ENCODE measurements at places on chromosomes 5 and 9.
A peak's percentile ranks its signal among the peaks of the same experiment; 100 is the strongest.

- no peak for DNase-seq
Observed at GRCh38 chr9:116049456-116049855, 104.1 kb upstream of the PAPPA start.

DNA sequence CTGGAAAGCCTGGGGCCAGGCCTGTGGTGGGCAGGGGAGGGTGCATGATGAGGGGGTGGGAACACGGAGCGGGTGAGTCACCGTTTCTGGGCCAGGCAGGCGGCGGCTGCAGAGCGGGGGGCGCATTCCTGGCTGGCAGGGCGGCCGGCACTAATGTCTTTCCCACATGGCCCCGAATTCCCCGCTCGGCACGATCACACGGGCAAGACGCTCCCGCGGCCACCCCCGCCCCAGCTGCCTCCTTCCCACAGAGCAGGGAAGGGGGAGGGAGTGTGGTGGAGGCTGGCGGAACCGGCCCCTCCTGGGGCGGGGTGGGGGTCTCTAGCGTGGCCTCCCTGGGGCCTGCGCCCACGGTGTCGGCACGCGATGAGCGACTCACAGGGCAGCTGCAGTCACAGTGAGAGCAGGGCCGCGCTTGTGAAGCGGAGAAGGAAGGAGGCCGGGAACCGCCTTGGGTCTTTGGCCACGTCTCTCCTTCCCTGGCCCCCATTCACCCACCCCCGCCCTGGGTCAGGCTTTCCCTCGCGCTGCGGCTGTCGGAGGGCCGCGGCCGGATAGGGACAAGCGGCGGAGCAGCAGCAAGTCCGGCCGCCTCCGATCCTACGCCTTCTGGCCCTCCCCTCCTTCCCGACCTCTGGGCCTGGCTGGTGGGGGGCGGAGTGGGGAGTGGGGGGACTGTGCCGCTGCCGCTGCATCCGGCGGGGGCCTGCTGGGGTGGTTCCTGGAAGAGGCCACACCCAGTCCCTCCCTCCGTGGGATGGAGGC lies 48.9 kb downstream of the CXXC5 start:
- DNase-seq: peak; percentile 59

DNA sequence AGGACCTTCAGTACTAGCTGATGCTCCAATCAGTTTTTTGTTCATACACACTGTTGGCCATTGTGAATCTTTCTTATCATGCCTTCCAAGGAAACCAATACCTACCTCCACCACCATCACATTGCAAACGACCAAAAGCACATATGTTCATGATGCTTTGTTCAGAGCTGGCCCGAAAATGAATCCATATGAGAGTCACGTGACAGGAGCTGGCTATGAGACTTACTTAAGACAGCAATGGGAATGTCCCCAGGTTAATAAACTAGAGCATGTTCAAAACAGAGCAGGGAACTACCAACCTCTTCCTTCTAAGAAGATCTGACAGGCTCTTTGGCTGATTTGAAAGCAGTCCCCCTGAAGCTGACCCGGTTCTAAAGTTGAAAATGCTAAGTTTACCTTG lies 93.5 kb downstream of the FGF1 start:
- DNase-seq: no peak

DNA sequence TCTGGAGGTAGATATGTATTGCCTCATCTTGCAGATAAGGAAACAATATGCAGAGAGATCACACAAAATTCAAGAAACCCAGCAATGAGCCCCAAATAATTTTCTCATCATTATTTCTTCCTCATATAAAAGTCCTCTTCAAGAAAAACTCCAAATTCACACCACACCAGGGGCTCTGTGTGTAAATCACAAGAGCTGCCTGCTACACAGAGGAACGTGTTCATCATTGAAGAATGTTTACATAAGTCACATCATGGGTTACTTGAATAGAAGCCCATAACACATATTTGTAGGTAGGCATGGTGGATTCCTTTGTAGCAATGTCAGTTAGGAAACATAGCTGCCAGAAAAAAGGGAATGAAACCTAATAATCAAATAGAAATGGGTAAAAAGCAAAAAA lies 308.1 kb upstream of the TLE4 start:
- no peak for DNase-seq

- DNase-seq: no peak
Observed at GRCh38 chr5:105956456-105957196, 1714.1 kb downstream of the EFNA5 start.

- no peak for DNase-seq
Observed at GRCh38 chr5:34059977-34060376, 17.0 kb upstream of the C1QTNF3 start.

DNA sequence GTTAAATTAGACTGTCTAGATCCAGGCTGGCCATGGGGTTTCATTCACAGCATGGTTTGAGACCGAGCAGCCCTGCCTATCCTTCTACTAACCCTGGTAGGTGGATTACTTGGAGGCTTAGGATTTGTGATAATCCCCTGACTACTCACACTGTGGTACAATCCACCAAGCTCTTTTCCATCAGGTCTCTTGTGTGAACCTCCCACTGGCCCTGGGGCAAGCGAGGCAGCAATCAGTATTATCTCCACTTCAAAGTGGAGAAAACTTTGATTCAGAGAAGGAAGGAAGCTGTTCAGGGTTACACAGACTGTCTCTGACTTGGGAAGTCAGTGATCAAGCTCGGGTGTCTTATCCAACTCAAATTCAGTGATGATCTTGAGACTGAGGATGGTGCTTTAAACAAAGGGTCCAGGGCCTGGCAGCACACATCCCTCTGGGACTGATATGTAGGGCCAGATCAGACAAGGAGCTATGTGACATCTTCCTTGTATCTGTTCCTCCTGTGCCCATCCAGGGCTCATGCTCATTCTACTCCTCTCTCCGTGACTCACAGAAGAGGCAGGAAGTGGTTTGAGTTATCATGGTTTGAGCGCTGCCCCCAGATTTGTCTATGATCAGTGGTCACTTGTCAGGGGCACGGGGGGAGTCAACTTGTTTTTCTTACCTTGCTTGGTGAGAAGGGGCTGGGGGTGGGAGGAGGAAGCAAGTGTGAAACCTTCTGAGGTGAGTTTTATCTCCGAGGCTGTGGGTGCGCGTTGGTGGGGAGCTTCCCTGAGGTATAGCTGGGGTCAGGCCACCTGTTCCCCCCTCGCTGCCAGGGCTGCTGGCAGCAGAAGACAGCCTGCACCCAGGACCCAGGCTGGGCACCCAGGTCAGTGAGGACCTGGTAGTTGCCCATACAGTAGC lies 48.6 kb downstream of the RGS3 start:
- DNase-seq: peak; percentile 87

- DNase-seq: no peak
Observed at GRCh38 chr9:37264539-37264938, 144.2 kb downstream of the ZCCHC7 start.

- DNase-seq: no peak
Observed at GRCh38 chr9:6441269-6441668, 28.3 kb downstream of the UHRF2 start.

DNA sequence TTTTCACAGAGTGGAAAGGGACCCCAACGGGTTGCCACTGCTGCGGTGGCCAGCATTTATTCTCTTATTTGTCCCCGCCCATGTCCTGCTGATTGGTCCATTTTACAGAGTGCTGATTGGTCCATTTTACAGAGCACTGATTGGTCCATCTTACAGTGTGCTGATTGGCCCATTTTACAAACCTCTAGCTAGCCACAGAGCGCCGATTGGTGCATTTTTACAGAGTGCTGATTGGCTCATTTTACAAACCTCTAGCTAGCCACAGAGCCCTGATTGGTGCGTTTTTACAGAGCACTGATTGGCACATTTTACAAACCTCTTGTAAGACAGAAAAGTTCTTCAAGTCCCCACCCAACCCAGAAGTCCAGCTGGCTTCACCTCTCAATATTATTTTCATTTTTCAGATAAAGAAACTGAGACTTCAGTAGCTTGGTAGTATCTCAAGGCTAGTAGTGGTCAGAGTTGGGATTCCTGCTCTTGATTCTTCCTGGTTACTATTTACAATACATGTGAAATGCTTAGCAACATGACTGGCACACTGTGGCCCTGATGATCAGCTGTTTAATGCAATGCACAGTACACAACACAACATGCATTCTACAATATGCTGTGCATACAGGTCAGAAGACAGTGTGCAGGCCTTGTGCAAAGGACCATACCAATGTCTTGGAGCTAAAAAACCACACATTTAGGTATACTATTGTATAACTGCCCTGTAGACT lies 63.6 kb upstream of the BOD1 start:
- no peak for DNase-seq

DNA sequence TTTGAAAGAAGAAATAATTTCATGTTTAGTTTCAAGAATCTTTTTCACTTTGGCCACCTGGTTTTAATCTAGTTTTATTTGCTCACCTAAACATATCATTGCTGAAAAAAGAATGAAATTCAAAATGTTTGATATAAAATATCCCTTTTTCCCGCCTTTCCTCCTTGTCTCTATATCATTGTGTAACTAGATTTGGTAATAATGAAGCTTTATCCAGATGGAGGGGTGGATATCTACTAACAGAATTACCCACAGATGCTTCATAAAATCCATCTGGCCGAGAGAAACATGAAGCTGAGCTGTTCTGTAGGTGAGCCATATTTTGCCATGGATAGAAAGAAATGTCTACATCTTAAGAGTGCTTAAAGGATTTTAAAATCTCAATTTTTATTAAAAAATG lies 214.7 kb downstream of the ICE1 start:
- no peak for DNase-seq

GRCh38 chr5:22242532-22242931 lies 610.6 kb downstream of the CDH12 start:
- no peak for DNase-seq

DNA sequence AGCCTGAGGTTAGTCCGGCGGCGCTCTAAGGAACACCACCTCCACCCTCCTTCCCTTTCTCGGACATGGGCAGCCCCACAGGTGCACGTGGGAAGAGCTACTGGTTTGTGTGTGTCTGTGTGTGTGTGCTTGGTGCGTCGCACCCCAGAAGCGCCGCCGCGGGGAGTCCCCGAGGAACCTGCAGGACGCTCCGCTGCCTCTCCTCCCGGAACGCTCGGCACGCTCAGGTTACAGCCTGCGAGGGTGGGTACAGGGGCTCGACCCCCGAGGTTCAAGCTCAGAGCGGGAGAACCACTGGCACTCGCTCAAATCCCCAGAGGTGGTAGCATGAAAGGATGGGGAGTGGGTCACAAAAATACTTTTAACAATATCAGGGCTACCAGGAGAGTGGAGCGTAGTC lies 2.0 kb downstream of the ASTN2 start:
- no peak for DNase-seq

- DNase-seq: no peak
Observed at GRCh38 chr5:90518661-90519060, 10.7 kb downstream of the LYSMD3 start.

GRCh38 chr9:136177224-136177623 lies 27.7 kb downstream of the LHX3 start:
- DNase-seq: no peak

DNA sequence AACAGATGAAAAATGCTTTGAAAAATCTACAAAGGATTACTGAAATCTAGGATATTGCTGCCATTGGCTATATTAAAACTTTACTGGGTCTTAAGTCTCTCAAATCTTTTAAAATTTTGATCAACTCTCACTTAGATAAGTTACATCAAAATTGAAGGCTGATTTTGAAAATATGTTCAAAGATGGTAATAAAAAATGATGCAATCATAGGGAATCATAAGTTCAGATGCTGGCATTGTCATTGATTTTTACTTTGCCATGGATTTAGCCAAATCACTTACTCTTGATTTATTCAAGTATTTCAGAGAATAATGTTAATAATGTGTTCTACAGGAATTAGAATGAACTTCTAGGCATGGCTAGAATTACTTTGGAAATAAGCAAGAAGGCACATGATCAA lies 24.2 kb downstream of the LARS1 start:
- no peak for DNase-seq

- DNase-seq: no peak
Observed at GRCh38 chr9:87471746-87472145, 25.9 kb upstream of the DAPK1 start.

DNA sequence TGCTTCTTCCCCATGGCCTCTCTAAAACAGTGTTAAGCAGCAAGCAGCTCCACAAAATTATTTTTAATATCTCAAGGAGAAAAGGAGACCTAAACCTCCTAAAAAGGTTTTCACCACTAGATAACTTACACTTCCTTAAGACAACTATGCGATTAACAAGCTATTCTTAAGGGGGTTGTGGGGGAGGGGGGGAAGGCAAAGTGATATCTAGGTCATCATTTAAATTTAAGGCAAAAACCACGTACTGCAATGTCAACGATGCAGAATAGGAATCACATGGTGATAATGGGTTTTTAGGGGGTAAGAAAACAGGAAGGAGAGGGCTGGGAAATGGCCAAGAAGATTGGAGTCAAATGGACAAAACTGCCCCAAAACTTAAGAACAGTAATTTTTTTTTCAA lies 32.6 kb downstream of the CSNK1A1 start:
- no peak for DNase-seq

DNA sequence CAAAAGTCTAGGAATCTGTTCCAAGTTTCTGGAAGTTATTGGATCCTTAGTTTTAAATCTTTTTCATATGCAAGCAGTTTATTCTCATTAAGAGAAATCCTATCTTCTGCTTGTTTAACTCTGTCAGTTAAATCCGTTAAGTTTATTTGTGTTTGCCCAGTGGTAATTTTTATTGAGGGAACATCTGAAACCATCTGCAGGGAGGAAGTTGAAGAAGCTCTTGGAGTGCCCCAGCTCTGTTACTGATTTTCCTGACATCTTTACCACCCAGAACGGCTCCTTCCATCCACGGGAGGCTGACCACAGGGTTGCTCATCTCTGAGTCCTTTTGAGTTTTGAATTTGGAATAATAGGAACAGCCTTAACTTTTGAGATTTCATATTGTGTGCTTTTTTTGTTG lies 99.9 kb upstream of the ZNF618 start:
- no peak for DNase-seq

- DNase-seq: no peak
Observed at GRCh38 chr9:571066-571465, 270.4 kb upstream of the DMRT1 start.

GRCh38 chr5:170292179-170293104 lies 5.1 kb downstream of the LCP2 start:
- peak; percentile 17 for DNase-seq

GRCh38 chr5:176636426-176636825 lies 6.0 kb downstream of the EIF4E1B start:
- no peak for DNase-seq

DNA sequence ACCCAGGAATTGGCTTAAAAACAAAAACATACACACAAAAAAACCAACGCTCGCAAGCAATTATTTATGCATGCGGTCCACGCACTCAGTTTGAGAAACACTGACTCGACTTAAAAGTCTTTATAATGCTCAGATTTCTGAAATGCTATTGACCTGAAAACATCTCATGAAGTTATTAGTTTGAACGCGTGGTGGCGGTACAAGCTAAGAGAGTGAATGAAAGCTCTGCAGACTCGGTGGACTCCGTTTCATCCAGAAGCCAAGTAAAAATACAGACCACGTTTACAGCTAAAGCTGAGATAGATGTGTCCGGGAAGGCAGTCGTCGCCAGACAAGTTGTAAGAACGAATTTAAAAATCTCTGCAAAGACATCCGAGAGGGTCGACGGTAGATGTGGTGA lies at the start of gene PCDHB6:
TSS of gene PCDHB6 (plus strand) at position 246 of the 400 bp plus-strand sequence. CDS start 201 bp downstream, outside the sequence.
- DNase-seq: no peak

GRCh38 chr9:108903420-108904103 lies 30.4 kb downstream of the ELP1 start:
- DNase-seq: no peak

Measured in activated T-cell treated with anti-CD3 and anti-CD28 coated beads, Interleukin-2, amount 50 U/mL, for 48 hours (primary cell).